Heart right ventricle (tissue), 16 donors: ENCODE measurements at places on chromosomes 1 and 21. TPM values are rescaled to one million over a fixed set of nuclear protein-coding genes. Genes with fewer than 3 reads are reported as not detected.

GRCh38 chr1:16938351-16939321 lies 16.9 kb downstream of the CROCC start:
- no peak for DNase-seq

DNA sequence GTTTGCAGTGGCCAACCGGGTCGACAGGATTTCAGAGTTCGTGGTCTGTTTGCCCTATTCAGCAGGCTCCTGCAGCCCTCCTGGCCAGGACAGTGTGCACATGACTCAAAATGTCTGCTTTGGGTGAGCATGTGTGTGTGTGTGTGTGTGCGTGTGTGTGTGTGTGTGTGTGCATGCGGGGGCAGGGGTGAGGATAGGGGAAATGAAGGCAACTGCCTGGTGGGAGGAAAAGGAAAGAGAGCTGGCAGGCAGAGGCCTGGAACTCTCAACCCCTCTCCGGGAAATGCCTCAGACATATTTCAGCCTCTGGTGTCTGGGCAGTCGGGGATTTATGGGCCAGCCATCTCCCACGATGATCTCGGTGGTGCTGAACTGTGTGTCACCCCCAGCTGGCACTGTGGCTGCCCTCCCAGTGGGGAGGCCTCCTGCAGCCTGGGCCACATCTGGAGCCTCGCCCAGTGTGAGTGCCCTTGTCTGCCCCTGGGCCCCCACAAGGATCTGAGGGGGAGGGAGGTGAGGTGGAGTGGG lies 15.2 kb downstream of the CDCP2 start:
- no peak for DNase-seq

GRCh38 chr1:147336291-147336690 lies 93.8 kb downstream of the CHD1L start:
- no peak for DNase-seq

GRCh38 chr1:76075188-76075489 lies 593 bp downstream of the ST6GALNAC3 start:
- DNase-seq: no peak

DNA sequence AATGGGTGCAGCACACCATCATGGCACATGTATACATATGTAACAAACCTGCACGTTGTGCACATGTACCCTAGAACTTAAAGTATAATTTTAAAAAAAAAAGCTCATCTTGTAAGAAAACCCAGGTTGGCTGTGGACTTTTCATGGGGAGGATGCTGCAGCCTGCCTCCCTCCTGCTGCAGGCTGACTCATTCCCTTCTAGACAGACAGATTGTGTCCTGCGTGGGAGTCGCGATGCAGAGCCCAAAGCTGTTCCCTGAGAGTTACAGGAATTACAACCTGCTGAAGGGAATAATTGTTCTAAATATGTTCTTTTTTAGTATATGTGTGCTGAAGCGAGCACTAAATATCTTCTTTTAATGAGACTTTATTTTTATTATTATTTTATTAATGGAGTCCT lies 93.2 kb downstream of the TBX19 start:
- DNase-seq: no peak

DNA sequence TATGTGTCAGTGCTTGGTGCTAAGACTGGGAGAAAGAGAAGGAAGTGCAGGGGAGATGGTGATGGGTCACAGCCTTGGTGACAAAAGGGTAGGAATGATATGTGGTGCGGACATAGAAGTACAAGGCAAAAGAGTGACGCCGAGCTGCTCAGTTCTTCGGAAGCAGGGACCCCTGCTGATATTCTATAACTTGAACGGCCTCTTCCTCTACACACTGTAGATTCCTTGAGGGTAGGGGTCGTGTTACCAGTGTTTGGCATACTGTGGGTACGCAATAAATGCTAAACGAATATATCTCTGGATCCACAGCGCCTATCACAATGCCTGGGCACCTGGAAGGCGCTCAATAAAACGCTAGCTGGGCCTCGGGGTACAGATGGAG lies 488 bp downstream of the DBT start:
- DNase-seq: no peak

Gene TAL1
- total RNA-seq: 3.8 TPM

Gene RNU1-4
- total RNA-seq: 1,011 TPM
